ENCODE measurements at places on chromosomes 1 and 21.

- no peak for DNase-seq
These were observed 36.1 kb downstream of the DPH5 start for GRCh38 chr1:100989306-100990077.

DNA sequence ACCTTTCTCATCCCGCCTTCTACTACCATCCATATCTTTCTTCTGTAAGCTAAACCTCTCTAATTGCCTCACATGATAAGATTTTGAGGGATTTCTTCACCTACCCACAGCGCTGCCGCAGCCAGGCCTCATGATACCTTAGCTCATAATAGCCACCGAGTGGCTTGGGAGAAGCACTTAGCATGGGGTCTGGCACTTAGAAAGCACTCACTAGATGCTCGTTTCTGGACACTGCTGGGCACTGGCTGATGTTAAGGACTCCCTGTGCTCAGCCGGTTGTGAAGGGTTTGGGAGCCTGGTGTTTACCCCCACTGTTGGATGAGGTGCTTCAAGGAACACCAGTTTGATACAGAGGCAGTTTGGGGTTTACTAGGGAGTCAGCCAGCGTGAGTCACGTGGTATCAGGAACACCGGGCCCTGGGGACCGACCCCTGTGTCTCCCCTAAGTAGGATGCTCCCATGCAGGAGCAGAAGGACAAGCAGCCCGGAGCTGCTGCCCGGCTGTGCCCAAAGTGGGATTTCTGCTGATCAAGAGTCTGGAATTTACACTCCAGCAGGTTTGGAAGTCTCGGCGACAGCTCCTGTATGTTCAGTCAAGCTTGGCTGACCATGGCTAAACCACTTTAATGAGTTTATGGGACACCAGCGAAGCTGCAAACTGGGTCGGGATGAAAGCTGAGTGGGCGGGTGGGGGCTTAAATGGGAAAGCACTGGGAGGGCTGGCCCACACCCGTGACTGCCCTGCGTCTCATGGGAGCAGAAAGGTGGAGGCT, 63.3 kb downstream of the GALNT2 start:
- no peak for DNase-seq

DNA sequence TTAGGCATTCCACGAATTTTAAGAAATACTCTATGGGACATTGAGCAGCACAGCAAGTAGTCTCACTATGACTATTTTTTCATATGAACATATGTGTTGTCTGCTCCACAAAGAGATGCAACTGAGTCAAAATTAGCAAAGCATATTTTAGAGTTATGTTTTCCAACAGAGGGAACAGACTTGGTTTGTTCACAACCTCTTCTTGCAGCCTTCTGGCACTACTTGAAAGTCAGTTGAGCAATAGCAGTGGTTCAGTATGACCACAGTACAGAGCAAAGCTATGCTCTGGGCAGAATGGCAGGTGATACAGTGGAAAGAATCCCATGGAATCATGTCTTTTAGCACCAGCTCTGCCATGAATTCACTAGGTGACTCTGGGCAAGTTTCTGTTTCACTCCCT, 5.2 kb downstream of the CCN1 start:
- DNase-seq: peak; percentile 17

- DNase-seq: peak; percentile 31
These were observed 53.8 kb upstream of the LYPLAL1 start for GRCh38 chr1:219119839-219120238.

DNA sequence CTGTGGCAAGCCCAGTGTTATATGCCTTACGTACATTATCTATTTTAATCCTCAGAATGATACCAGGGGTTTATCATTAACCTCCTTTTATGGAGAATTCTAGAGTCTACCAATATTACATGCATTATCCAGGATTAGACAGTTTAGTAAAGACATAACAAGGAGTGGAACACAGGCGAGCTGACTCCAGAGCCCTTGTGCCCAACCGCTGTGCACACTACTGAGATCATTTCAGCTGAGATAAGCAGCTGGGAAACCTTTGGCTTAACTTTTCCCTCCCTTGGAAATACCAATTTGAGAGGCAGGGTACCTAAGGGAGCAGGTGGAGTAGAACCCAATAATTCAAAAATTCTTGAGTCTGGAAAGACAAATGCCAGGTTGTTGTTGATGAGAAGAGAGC, 59.8 kb upstream of the ATP1B1 start:
- DNase-seq: no peak

DNA sequence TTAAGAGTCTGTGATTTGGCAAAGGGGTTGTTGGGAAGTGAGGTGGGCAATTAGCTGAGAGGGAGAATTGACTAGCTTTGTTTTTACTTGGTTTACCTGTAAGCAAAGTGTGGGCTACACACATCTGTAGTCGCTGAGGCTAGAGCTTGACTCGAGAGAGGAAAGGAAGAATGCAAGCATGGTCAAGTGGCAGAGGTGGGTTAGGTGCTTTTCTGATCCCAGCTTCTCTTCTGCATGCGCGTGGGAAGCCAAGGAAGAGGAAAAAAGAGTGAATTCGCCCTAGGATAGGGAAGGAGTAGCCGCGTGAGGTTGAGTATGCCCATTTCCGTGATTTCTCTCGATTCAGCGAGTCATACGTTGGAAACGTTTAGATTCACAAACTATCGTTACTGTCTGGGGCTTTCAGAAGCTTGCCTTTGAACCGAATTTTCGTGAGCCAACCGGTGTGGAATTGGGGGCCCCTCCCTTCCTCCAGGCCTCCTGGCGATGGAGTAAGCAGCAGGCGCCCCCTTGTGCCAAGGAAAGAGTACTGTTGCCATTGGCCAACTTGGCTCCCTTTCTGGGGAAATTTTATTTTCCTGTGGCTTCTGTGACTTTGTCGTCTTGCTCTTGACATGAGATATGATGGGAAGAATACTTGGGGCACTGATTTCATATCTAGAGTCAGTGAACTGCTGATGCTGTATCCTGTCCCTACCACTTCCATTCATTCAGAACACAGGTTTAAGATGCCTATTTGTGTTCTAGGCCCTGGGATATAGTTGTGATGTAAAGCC, 1.3 kb downstream of the PIGV start:
- peak; percentile 88 for DNase-seq

- no peak for DNase-seq
These were observed 110.7 kb upstream of the KIAA0040 start for GRCh38 chr1:175303201-175303707.

DNA sequence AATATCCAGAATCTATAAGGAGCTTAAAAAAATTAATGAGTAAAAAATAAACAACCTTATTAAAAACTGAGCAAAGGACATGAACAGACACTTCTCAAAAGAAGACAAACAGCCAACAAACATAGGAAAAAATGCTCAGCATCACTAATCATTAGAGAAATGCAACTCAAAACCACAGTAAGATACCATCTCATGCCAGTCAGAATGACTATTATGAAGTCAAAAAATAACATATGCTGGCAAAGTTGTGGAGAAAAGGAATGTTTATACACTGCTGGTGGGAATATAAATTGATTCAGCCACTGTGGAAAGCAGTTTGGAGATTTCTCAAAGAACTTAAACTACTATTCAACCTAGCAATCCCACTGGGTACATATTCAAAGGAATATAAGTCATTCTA, 25.3 kb downstream of the PIGK start:
- no peak for DNase-seq

DNA sequence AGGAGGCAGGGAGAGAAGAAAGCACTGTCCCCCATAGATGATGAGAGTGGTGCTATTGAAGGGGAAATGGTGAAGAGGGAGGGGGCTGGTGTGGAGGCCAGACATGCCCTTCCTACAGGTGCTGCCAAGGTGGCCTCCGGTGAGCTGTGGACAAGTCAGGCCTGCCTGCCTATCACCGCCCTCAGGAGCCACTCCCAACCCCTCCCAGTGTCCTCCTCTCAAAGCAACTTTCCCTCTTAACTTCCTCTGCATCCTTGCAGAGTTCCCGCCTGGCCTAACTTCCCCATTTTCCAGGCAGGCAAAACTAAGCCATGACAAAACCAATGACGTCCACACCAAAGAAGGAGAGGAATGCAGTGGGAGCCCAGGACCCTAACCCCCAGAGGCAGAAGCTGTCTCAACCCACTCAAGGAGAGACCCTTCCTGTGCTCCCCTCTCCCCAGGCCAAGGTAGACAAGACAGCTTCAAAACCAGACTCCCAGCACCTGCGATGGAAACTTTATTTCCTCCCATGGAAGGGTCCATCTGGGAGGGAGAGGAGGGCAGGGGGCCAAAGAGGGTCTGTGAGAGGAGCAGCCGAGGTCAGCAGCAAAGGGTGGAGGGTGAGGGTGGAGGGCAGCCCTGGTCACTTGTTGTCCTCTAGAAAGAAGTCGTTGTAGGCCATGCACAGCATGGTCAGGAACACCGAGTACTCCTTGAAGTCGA, 1.0 kb upstream of the S100A6 start:
- DNase-seq: no peak

GRCh38 chr1:64572222-64572900, 102.4 kb downstream of the CACHD1 start:
- no peak for DNase-seq

- DNase-seq: peak; percentile 46
These were observed 82.3 kb downstream of the NOTCH2 start for GRCh38 chr1:119987112-119987511.

DNA sequence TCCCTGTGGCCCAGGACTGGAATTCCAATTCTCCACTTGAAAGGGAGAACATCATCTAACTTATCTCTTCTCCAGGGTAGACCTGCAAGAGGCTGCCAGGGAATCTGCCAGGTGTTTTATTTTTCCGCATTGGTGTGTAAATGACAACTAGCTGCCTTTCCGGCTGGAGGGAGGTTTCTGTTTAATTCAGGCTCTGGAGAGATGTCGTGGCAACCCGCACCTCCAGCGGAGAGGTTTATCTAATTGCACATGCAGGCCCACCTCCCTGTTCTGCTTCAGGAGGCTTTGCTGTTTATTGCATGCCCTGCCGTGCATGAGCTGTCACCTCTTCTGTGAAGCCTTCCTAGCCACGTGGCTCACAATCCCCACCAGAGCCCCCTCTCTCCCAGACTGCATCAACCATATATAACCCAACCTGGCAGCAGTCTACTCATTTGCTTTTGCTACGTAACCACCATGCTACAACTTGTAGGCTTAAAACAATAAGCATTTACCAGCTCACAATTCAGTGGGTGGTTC, 151.6 kb downstream of the C1orf94 start:
- DNase-seq: no peak

DNA sequence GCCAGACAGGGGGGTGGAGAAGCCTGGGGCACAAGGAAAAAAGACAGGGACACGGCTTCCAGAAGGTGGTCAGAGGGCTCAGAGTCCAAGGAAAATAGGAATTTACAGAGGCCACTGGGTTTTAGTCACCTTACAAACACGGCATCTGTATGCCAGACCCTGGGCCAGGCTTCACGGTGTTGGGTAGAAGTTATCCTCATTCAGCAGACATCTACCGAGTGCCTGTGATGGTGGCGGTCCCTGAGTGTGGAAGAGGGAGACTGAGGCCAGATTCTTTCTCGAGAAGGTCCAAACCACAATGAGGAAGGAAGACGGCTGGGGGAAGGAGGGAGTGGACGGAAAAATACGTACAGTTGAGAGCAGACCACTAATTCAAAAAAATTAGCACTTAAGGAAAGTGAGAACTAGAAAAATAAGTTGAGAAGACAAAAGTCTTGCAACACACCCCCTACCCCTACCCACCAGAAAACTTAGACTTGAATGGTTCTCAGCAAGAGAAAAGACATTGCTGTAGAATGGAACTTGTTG, 864 bp upstream of the BTG2 start:
- DNase-seq: peak; percentile 46

DNA sequence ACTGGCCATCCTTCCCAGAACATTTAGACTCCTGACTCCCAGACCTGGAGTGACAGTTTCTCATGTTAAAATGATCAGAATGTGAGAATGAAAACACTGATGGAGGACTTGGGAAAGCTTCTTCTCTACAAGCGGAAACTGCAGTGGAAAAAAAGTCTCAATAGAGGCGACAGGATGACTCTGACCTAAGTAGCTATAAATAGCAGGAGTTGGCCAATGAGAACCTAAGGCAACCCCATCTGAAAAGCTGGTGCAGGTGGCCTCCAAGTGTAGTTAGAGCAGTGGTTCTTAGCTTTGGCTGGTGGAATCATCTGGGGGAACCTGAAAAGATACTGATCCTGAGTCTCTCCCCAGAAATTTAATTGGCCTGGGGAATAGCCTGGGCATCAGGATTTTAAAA, 44.2 kb upstream of the EXOSC10 start:
- DNase-seq: no peak

DNA sequence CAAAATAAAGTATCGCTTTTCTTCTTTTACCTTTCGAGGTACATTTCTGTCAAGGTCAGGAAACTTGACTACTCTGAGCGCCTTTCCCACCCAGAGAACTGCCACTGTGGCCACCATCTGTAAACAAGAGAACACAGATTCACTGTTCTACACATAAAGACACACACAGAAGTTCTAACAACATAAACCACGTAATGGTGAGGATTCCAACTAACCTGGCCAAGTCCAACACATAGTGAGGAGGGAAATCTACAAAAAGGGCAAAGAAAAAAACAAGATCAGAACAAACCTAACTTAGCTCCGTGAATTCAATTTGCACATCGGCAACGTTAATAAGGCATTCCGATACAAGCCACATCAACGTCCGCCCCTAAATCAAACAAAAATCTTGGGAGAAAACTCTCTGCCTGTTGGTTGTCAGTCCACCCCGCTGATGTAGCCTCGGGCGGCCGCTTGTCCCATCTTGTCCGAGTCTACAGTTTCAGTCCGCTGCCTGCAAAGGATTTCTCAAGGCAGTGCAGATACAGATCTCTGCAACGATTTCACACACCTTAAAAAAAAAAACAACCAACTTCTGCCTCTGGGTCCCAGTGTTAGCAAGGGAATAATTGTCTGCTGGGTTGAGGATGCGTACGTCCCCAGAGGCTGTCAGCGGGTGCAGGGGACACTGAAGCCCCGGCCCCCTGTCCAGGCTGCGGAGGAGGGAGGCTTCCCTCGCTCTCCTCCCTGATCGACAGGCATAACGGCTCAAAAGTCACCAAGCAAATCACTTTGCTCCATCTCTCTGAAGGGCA, 1.0 kb downstream of the SLC35D1 start:
- no peak for DNase-seq

Measured in MV-4-11 (cell line).